ENCODE measurements at places on chromosomes 11 and 22. TPM values are rescaled to one million over a fixed set of nuclear protein-coding genes. Genes with fewer than 3 reads are reported as not detected.

DNA sequence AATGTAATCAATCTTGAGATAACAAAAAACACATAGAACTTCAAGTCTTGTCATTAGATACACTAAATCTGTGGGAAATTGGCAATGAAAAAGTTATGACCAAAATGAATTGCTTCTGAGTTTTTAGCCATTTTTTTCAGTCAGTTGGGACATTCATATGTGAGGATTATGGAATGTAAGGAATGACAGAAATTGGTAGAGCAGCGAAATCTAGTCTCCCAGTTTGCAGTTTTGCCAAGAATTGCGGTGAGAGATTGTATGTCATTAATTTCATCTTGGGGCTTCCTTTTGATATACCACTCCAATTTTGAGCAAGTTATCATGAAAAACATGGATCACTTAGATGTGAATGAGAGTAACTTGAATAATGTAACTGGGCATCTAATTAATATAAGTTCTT is 49.9 kb downstream of the SIK2 start:
- DNase-seq = no peak

GRCh38 chr11:122578171-122578825 is 77.2 kb upstream of the UBASH3B start:
- no peak for DNase-seq

DNA sequence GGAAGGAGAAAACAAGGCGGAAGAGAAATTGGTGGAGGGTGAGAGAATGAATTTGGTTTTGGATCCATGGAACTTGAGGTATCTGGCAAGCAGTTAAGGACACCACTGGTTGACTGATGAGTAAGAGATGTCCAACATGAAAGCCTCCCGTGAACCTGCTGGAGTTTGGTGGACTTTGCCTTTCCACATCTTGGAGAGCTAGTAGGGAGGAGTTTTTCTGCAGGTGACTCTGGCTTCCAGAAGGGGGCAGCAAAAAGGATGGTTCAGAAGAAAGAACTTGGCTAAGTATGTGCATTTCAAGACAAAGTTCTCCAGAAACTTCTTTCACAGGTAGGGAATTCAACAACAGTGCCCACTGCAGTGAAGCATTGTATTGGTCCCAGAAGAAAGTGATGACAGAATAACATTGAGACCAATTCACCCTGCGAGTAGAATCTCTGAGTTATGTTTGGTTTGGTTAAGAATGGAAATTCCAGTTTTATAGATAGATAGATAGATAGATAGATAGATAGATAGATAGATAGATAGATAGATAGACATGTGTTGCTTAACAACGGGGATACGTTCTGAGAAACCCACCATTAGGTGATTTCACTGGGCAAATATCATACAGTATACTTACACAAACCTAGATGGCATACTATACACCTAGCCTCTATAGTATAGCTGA is 28.5 kb downstream of the DCDC1 start:
- DNase-seq = no peak

GRCh38 chr11:810040-810567 is 337 bp downstream of the RPLP2 start:
- no peak for DNase-seq

DNA sequence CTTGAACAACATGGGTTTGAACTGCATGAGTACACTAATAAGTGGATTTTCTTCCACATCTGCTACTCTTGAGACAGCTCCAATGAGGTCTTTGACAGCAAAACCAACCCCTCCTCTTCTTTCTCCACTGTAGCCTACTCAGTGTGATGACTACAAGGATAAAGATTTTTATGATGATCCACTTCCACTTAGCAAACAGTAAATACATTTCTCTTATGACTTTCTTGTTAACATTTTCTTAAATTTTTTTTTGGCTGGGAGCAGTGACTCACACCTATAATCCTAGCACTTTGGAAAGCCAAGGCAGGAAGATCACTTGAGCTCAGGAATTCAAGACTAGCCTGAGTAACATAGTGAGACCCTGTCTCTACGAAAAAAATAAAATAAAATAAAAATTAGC is 9.9 kb upstream of the EIF4G2 start:
- no peak for DNase-seq

GRCh38 chr11:57440744-57441414 is 14.0 kb upstream of the SLC43A3 start:
- no peak for DNase-seq

DNA sequence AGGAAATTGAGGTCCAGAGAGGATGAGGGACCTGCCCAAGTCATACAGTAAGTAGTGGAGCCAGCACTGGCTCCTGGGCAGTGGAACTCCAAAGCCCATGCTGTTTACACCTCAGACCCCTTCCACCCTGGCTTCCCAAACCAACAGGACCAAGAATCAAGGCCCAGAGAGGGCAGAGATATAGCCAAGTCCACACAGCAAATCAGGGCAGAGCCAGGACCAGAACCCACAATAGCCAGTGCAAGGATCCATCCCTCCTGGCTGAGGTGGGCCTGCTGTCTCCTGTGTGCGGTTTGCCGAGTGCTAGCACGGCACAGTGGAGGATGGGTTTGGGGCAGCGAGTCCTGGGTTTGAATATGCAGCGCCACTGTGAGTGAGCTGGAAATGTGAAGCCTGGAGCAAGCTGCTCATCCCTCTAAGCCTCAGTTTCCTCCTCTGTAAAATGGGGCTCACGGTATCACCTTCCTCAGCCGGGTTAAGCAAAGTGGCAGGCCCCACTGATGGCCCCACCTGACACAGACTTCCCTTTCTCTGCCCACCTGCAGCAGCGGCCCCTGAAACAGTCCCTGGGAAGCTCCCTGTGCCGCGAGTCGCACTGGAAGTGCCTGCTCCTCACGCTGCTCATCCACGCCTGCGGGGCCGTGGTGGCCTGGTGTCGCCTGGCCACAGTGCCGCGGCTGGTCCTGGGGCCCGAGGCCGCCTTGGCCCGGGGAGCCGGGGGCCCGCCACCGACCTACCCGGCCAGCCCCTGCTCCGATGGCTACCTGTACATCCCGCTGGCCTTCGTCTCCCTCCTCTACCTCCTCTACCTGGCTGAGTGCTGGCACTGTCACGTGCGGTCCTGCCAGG is 2.3 kb downstream of the TMEM151A start:
- DNase-seq = no peak

DNA sequence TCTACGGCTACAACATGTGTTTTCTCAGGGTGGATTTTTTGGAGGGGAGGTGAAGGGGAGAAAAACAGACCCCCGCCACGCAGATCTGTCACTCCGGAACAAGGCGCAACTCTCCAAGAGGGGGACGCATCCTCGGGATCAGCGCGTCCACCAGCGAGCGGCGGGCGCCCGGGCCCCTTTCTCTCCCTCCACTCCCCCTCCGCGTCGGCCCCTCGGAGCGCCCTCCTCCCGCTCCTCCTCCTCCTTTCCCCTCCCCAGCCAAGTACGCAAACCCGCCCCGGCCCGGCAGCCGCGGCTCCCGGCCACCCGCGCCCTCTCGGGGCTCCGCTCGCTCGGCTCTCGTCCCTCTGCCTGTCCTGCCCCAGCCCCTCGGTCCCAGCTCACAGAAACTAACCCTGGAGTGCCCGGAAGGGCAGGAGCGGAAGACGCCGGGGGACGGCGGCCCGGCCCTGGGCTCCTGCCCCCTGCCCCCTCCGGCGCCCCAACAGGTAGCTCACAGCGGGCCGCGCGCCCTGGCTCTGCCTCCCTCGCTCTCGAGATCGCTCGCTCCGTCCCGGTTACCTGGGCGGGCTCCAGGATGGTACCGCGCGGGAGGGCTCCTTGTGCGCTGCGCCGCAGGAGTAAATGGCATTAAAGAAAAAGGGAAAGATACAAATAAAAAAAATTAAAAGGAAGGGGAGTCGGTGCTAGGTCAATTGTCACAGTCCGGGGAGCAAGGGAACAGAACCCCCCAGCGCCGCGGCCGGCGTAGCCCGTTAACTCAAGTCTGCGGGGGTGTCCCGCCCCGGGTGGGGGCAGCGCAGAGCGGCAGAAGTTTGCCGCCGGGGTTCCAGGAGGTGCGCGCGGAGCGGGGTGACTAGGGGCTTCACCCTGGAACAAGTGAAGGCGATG is 131.4 kb upstream of the C11orf58 start:
- no peak for DNase-seq

DNA sequence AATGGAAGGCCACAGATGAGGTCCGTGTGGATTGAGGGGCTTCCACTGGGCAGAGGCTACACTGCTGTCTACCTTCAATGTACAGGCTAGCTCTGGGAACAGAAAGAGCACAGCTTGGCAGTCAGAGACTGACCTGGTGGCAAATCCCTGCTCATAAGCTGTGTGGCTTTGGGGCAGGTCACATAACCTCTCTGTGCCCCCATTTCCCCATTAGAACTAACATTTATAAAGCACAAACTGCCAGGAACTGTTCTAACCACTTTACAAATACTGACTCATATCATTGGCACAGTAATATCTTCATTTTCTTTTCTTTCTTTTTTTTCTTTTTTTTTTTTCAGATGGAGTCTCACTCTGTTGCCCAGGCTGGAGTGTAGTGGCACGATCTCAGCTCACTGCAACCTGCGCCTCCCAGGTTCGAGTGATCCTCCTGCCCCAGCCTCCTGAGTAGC is 3.1 kb downstream of the FOSL1 start:
- no peak for DNase-seq

GRCh38 chr22:37922191-37922590 is 16.1 kb downstream of the MICALL1 start:
- DNase-seq = no peak

DNA sequence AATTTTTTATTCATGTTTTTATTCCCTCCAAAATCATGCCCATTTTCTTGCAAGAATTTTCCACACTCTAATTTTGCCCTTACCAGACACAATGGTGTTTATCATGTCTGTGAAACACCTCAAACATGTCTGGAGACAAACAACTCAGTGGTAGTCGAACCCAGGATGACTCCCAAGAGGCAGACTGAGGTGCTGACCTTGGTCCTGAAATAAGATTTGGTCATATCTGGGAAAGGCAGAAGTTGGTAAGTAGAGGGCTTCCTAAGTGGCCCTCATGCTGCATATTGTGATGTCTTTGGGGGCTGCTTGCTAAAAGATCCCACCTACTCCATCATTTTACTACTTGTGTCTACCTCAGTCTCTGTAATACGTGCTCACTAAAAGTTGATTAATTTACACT is 369.4 kb upstream of the ISX start:
- DNase-seq = no peak

DNA sequence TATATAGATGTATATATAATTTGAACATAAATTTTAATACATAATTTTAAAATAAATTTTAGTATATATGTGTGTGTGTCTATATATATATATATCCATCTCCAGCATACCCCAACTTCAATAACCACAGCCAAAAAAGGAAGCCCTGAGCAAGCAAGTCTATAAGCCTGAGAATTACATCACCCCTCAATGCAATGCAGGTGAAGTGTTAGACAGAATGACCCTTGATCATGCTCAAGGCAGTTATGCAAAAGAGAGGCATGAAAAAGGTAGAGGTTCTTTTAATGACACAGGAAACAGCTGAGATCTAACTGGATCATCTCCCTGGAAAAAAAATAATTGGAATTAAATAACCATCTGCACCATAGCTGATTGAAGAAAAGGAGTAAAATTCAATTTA is 557.9 kb upstream of the ANO5 start:
- no peak for DNase-seq

DNA sequence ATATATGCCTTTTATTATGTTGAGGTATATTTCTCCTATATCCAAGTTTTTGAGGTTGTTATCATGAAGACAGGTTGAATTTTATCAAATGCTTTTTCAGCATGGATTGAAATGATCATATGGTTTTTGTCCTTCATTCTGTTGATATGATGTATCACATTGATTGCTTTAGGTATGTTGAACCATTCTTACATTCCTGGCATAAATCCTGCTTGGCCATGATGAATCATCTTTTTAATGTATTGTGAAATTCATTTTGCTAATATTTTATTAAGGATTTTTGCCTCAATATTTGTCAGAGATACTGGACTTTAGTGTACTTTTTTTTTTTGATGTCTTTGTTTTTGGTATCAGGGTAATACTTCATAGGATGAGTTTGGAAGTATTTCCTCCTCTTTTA is 283.8 kb upstream of the C11orf87 start:
- no peak for DNase-seq

DNA sequence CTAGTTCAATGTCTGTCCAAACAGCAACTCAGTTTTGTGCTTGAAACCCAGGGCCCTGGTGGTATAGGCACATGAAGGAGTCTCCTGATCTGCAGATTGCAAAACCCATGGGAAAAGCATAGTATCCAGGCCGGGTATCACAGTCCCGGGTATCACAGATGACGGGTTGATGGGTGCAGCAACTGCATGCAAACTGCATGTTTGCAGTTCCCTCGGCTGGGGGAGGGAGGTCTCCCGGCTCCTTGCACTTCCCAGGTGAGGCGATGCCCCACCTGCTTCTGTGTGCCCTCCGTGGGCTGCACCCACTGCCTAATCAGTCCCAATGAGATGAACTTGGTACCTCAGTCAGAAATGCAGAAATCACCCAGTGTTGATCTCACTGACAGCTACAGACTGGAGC is 53.9 kb downstream of the KCNQ1 start:
- DNase-seq = no peak

- DNase-seq = no peak
Measured at GRCh38 chr11:91248199-91248807, 976.3 kb upstream of the FAT3 start.

- no peak for DNase-seq
Measured at GRCh38 chr11:46983598-46983997, 47.0 kb downstream of the CSTPP1 start.

DNA sequence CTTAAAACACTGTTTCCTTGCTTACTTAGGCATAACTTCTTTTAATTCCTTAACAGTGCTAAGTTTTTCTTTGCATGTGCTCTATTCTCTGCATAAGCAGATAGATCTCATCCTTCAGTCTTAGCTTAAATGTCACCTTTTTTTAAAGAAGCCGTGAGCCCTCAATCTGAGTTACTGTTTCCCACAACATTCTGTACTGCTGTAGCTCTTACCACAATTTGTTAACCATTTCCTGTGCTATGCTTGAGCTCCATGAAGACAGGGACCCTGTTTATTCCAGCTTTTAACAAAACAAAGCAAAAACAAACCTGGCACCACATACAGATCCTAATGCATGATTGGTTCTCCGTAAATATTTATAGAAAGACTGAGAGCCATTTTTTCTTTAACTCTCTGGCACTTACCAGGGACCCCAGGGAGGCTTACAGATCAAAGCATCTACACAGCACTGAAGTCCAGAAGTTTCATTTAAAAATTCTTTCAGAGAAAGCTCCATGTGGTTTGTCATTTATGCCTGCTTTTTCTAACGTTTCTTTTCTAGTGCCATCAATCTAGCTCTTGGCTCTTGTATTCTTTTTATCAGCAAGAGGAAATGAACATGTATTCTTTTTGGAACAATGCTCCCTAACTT is 74.9 kb downstream of the DYNC2H1 start:
- no peak for DNase-seq

- DNase-seq = no peak
Measured at GRCh38 chr11:64796047-64796756, 6.8 kb downstream of the MAP4K2 start.

GRCh38 chr11:100734743-100735527 is 47.8 kb downstream of the ARHGAP42 start:
- peak; percentile 27 for DNase-seq

GRCh38 chr11:14384338-14384737 is 25.4 kb upstream of the RRAS2 start:
- no peak for DNase-seq

GRCh38 chr11:10247011-10247410 is 47.0 kb downstream of the SBF2 start:
- DNase-seq = no peak

SLC7A4 gene
- not detected for polyA plus RNA-seq

APLP2 gene
- polyA plus RNA-seq = 28.2 TPM

TMPRSS6 gene
- polyA plus RNA-seq = 0.11 TPM

DERL3 gene
- 52.4 TPM for polyA plus RNA-seq

UBQLNL gene
- 0.10 TPM for polyA plus RNA-seq

RGL4 gene
- polyA plus RNA-seq = 8.6 TPM

PHF21B gene
- not detected for polyA plus RNA-seq

CYP2D6 gene
- polyA plus RNA-seq = 0.42 TPM

C11orf86 gene
- not detected for polyA plus RNA-seq

TSPAN32 gene
- not detected for polyA plus RNA-seq

TMEM45B gene
- not detected for polyA plus RNA-seq

NXPE1 gene
- polyA plus RNA-seq = not detected

All from GM12878 (cell line).